ENCODE measurements at places on chromosomes 3 and 15.

GRCh38 chr3:69566275-69566674 is 173.0 kb upstream of the MITF start:
- no peak for DNase-seq

DNA sequence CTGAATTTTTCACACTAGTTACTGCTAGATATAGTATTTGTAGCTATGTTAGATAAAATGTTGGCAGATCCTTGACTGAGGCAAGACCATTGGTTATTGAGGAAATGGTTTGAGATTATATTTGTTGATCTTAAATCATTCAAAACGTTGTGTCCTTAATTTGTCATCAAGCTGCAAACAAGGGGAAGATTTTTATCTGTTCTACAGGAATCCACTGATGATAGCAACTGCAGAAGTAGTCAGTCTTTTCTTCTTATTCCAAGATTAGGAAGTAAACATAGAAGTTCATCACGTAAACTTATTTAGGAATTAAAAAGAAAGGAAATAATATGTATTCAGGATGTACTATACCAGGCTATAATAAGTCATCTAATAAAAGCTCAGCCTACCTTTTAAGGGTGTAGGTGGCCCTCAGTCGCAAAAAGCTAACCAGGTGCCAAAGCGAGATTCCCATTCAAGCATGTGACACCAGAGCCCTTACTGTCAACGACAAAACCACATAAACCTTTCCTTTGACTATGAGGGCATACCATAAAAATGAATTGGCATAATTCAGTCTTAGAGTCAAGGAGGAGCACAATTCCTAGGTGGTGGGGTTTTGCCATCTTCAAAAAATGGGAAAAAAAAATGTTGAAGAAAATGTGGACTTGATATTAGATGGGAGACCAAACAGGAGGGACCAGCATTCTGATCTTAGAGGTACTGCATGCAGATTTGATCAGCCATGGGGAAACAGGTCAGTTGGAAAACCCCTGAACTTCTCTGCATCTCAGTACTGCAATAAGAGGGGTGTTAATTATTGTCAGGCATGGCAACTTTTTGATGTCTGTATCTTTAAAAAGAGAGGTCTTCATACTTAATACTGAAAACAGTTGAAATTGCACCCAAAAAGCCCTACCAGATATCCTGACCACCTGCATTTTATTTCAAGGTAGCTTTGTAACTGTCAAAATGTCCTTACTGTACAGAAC is 212.5 kb upstream of the UBE2E1 start:
- no peak for DNase-seq

DNA sequence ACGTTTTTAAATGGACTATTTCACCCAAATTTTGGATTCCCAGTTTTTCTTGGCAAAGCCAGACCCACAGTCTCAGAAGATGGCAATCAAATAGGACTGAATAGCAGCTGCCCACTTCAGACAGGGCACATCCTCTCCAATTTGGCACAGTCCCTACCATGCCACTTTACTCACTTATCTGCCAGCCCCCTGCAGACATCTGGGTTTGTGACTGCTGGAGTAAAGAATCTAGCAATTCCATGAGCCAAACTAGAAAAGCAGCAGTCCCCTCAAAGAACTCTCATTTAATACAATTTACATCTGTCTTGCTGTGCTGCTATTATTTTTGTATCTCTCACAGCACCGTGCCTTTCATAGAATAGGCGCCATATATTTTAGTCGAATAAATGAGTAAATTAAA is 16.0 kb upstream of the LRRN1 start:
- DNase-seq = no peak

DNA sequence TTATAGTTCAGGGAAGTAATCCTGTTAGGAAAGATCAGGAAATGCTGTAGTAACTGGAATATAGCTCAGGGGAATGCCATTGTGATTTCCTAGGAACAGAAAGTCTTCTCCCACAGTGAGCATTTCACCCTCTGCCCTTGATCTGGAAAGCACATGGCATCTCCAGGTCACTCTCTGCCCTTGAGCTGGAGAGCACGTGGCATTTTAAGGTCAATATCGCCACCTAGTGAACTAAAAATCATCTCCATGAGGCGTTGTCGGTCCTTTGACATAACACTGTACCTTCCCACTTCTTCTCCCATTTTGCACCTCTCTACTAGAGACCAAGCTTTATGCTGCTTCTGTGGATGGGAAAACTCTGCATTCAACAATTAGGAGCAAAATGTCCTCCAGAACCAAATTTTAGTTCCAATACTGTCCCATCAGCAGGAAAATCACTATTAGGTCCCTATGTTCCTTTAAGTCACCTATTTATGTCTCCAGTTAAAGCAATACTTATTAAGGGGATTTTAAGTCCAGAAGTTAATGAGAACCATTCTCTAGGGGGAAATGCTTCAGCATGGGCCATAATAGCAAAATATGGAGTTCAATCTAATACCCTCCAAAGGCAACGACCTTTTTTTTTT is 54.7 kb upstream of the GK5 start:
- DNase-seq = peak; percentile 65

GRCh38 chr3:36877930-36878685 is 66.7 kb downstream of the TRANK1 start:
- no peak for DNase-seq

GRCh38 chr3:31300456-31301443 is 232.0 kb upstream of the STT3B start:
- no peak for DNase-seq

- DNase-seq = no peak
Observed at GRCh38 chr3:69321301-69322157, 64.4 kb downstream of the FRMD4B start.

- DNase-seq = no peak
Observed at GRCh38 chr3:178384321-178385230, 151.7 kb upstream of the KCNMB2 start.

GRCh38 chr3:44511238-44511566 is 33.7 kb upstream of the ZNF445 start:
- DNase-seq = no peak

- no peak for DNase-seq
Observed at GRCh38 chr3:14631101-14631497, 20.5 kb upstream of the CCDC174 start.

GRCh38 chr15:83991163-83991562 is 244.4 kb upstream of the GOLGA6L4 start:
- no peak for DNase-seq

DNA sequence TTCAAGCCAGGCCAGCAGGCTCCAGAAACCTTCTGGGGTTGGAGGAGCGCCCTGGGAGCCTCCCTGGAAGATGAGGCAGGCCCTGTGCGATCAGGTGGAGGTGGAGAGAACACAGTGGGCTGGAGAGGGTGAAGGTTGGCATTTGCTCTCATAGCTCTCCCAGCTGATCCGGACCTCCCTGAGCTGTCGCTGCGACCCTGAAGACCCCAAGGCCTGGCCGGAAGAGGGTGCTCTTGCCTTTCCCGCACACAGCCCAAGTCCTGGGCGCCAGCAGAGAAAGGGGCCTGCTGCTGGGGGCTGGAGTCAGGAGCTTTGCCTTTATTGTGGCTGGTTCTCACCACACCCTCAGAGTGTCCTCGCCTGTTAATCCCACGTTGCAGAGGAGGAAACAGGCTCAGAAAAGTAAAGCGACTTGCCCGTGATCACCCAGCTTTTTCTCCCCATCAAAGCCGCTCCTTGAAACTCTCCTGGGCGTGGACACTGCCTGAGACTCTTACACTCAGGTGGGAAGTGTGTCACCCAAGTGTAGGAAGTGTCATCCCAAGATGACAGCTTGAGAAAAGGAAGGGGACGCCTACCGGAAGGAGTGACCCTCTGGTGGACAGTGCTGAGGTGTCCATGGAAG is 8.6 kb upstream of the RPL29 start:
- DNase-seq = peak; percentile 74

DNA sequence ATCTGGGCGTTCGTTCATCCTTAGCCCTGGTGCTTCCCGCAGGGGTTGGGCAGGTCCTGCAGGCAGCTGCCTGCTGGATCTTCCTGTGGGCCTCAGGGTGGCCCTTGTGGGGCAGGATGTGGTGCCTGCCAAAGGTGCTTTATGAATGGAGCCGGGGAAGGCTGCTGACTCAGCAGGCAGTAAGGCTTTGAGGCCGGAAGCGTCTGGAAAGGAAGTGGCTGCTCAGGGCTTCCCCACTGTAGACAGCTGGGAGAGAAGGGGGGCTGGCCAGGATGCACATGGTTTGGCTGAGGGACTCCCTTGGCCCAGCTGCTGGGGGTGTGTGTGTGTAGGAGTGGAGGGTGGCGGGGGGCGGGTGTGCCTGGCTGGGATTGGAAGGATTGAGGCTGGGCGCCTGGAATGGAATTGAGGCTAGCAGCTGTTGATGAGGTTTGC is 12.9 kb downstream of the CD276 start:
- DNase-seq = peak; percentile 40

GRCh38 chr15:30824518-30825195 is 79.1 kb upstream of the FAN1 start:
- no peak for DNase-seq

- DNase-seq = no peak
Observed at GRCh38 chr3:46186471-46187340, 21.4 kb downstream of the CCR1 start.

DNA sequence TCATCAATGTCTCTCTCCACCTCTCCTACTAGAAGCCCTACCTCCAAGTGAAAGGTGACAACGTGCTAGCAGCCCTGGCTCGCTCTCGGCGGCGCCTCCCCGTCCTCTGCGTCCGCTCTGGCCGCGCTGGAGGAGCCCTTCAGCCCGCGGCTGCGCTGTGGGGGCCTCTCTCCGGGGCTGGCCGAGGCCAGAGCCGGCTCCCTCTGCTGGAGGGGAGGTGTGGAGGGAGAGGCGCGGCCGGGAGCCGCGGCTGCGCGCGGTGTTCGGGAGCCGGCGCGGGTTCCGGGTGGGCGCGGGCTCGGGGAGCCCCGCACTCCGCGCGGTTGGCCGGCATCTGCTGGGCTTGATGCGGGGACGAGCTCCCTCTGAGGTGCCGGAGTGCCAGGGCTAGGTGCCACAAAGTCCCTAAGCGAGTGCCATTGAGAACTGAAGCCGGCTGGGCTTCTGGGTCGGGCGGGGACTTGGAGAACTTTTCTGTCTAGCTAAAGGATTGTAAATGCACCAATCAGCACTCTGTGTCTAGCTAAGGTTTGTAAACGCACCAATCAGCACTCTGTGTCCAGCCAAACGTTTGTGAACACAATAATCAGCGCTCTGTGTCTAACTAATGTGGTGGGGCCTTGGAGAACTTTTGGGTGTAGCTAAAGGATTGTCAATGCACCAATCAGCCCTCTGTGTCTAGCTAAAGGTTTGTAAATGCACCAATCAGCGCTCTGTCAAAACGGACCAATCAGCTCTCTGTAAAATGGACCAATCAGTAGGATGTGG is 84.8 kb upstream of the ARRDC4 start:
- no peak for DNase-seq

DNA sequence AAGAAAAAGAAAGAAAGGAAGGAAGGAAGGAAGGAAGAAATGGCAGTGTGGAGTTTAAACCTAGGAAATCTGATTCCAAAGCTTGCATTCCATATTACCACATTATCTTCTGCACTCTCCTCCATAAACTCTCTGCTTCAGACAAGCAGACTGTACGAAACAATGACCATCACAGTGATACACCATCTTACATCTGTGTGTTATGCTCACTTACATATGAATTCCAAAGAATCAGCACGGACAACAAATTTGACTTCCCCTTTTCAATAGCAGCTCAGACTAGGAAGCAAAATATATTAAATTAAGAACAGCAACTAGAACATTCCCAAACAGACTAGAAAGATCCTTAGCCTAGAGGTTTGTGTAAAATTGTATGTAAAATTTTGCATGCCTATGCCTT is 18.0 kb upstream of the PPM1L start:
- no peak for DNase-seq

DNA sequence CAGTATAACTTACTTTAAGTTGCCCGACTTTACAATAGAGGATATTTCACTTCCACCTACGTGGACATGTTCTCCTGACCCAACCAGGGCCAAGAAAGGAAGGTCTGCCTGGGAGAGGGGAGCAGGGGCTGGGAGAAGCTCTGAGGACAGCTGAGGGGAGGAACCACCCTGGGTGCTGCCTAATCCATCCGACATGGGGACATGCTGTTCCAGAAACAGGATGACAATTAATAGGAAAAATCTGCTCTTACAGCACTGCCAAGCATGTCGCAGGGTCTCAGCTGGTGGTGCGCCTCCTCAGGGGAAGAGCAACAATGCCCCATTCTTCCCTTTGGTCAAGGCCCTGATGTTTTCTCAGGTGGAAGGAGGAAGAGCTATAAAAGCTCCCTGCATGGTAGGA is 132.3 kb downstream of the NTRK3 start:
- no peak for DNase-seq

GRCh38 chr15:90660195-90660998 is 56.7 kb upstream of the BLM start:
- DNase-seq = no peak
